ENCODE measurements at places on chromosomes 1 and 21. TPM values are rescaled to one million over a fixed set of nuclear protein-coding genes. Genes with fewer than 3 reads are reported as not detected.
A peak's percentile ranks its signal among the peaks of the same experiment; 100 is the strongest.

Gene HSD11B1
- 4.3 TPM for total RNA-seq

Gene SLAMF8
- 0.05 TPM for total RNA-seq

DNA sequence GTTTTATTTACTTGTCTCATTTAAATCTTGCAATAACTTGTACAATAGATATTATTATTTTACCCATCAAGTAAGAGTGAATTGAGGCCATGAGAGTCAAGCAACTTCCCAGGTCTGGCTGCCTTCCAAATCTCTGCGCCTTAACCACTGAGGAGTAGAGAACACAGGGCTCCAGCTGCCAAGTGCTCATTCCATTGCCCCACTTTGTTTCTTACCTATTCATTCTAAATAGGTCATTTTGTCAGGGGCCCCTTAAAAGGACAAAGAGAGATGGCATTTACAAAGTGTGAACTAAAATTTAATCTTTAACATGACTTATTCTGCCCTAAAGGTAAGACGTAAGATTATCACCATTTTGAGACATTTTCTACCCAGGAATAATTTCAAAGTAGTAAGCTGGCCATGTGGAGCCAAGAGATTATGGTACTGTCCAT, 3.5 kb downstream of the PPP1R15B start:
- peak; percentile 83 for DNase-seq

DNA sequence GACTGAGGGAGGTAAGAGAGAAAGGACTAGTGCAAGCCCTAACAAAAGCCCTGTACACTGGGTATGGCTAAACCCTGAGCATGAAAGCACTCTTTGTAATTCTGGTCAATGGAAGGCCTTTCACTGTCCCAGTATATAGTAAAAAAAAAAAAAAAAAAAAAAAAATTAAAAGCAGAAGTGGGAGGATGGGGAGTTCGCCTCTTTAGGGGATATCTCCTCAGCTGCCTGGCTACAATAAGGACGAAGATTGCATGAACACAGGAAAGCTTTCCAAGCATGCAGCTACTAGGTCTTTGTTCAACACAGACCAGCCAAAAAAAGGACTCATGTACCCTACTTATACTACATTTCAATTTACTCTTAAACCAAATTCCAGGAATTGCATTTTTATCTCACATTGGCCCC, 59.1 kb downstream of the EIF4G3 start:
- DNase-seq, result no peak

DNA sequence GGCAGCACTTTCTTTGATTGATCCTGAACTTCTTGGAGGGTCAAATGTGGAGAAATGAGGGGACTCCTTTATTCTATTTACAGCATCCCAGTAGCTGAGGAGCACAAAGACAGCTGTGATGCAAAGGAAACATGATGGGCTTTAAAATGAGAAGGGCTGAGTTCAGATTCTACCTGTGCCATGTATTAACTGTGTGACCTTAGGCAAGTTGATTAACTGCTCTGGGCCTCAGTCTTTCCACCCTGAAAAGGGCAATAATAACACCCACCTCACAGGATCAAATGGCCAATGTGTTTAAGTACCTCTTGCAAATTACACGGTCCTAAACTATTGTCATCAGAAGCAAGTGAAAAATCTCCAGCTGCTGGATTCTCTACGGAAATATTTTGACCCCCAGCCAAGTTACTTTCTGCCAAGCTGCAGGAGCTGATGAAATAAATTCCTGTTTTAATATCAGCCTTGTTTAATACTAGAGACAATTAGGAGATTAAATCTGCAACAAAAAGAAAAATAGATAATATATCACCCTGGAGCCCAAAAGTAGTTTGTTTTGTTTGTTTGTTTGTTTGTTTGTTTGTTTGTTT, 15.7 kb downstream of the TMEM81 start:
- no peak for DNase-seq

- no peak for DNase-seq
These were observed 301.8 kb downstream of the BRINP2 start for GRCh38 chr1:177472567-177472966.

DNA sequence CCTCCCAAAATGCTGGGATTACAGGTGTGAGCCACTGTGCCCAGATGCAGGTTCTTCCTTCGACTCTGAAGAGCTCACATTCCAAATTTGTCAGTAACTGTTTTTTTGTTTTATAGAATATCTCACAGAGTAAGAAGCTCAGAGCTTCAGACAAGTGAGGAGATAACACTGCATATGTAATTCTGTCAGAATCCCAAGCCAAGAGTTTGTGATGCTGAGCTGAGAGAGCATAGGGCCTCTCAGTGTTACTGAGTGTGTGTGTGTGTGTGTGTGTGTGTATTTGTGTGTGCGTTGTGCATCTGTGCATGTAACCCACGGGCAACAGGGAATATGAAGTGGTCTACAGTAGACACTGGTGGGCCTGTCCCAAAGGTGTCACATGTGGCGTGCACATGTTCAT, 15.2 kb upstream of the TNR start:
- DNase-seq, result no peak

- DNase-seq, result peak; percentile 67
These were observed 6.4 kb downstream of the PTGFR start for GRCh38 chr1:78497201-78497600.

- no peak for DNase-seq
These were observed 195.2 kb downstream of the S1PR1 start for GRCh38 chr1:101431956-101432510.

- DNase-seq, result peak; percentile 47
These were observed 25.0 kb upstream of the LAPTM5 start for GRCh38 chr1:30782361-30783255.

GRCh38 chr1:11768821-11769220, 6.8 kb downstream of the C1orf167 start:
- DNase-seq, result no peak

DNA sequence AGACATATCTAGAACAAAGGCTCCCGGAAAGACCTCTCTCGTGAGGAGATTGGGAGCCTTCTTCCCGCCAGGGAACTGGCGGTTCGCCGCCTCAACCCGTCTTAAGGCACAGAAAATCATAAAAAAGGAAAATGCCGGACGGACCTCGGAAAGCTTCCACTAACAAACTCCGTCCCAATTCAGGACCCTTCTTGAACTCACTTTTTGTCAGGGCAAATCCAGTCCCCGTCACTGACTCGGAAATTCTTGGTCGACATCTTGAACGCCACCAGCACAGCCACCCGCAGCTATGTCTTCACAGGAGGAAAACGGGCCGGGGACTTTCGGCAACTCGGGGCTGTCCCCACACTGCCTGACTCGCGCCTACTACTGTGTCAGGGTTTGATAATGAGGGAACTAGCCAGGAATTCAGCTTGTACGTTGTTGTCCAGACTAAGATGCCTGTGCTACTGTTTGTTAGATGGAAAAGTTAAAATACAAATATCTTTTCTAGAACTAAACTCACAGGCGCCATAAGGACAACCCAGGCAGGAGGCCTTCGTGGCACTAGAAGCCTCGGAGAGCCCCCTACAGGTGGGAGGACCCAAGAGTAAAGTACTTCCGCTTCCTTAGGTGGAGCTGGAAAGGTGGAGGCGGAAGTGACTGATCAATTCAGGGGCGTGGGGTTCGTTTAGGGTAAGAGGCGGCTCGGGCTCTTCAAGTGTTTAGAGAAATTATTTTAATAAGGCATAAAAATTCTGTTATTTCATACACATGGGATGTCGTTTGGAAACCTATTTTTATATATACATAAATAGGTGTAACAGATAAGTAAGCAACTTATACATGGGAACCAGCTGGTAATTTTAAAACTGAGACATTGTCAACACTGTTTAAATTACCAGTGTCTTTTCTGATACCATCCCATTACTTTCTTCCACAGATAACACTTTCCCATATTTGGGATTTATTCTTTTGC, at the start of gene ZRANB2:
Gene ZRANB2 (minus strand): TSS at position 297 of the 958 bp plus-strand sequence. CDS start 40 bp downstream, at position 257.
- DNase-seq, result peak; percentile 97

DNA sequence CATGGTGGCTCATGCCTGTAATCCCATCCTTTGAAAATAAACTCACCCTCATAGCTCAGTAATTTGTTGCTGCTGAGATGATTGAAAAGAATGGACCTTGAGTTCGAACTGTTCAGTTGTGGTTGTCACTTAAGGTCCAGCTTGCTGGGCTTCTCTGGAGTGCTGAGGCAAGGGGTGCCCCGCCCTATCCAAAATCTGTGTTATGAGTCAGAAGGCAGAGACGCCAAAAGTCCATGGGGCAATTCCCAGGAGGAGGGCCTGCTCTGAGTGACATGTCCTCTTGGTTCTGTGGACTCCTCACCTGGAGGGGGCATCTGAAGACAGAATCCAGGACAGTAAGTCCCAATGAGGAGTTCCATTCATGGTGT, 64.8 kb downstream of the MYOM3 start:
- DNase-seq, result peak; percentile 86

DNA sequence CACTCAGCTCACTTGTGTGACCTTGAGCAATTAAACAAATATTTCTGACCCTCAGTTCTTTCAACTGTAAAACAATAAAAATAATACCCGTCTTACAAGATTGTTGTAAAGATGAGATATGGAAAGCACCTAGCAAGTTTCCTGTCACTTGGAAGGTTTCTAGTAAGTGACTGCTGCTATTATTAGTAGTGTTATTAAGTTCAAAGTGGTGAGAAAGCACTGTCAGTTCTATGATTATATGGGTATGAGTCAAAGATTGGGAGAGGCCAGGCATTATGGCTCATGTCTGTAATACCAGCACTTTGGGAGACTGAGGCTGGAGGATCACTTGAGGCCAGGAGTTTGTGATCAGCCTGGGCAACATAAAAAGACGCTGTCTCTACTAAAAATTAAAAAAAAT, 145.4 kb downstream of the C1orf21 start:
- no peak for DNase-seq

DNA sequence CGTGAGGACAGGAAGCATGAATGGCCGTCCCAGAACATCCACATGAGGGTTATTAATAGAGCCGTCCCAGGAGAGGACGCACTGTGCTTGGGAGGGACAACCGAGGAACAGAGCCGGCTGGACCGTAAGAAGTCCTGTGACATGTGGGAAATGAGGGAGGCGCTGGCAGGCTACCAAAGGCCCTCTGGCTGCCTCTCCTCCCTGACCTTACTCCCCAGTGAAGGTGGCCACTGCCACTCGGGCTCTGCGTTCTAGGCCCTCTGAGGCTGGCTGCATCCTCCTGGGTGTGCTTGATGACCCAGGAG, 15.5 kb upstream of the NPPB start:
- DNase-seq, result no peak

DNA sequence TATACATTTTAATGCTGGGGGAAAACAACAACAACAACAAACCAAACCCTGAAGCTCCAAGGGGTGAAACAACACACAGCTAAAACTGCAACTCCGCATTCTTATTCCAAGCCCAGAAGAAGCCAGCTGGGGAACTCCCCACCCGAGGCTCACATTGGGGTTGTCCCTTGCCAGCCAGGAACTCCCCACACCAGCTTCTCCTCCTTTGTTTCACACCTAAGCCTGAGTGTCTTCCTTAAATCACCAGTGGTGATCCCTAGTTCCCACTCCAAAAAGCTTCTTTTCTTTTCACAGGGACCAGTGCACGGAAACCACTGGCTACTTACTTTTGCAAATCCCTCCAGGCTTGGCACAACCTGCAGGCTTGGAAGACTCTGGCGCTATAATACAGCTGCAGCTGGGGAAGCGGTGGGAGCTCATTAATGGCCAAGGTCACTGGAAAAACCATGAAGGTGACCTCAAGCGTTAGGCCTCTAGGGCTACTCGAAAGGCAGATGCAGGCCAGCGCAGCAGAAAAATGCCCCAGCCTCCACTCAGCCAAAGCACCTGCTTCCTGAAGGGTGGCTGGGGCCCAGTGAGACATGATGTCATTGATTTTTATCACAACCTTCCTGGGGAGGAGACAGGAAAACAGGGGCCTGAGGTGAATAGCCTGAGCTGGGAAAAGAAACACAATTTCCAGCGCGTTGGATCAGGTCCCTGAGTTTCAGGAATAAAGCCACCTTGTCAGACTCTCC, 40.1 kb downstream of the TLR5 start:
- DNase-seq, result peak; percentile 50

- no peak for DNase-seq
These were observed 44.4 kb downstream of the C1orf198 start for GRCh38 chr1:230823931-230824381.

GRCh38 chr1:210446479-210446878, 117.8 kb downstream of the HHAT start:
- DNase-seq, result no peak

- no peak for DNase-seq
These were observed 2.6 kb upstream of the RAB7B start for GRCh38 chr1:206005778-206006180.

DNA sequence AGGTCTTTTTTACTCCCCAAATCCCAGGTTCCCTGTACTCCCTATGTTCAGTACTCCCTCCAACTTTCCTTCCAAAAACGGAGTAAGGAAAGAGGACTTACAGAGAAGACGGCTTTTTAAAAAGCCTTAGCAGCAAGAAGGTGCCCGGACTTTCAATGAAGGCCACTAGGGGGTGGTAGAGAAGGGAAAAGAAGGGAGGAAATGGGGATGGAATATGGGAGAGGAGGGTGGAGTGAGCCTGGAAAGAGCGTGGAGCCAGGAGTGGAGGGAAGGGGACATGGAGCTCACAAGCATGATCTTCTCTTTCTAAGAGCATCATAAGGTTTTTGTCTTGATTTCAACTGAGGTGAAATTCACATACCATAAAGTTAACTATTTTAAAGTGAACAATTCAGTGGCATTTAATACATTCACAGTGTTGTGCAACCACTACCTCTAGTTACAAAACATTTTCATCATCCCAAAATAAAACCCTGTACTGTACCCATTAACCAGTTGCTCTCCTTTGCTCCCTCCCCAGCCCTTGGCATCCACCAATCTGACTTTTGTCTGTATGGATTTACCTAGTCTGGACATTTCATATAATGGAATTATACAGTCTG, 129.9 kb downstream of the ZNF281 start:
- DNase-seq, result peak; percentile 71

GRCh38 chr1:19861034-19861433, 21.2 kb upstream of the OTUD3 start:
- peak; percentile 85 for DNase-seq

DNA sequence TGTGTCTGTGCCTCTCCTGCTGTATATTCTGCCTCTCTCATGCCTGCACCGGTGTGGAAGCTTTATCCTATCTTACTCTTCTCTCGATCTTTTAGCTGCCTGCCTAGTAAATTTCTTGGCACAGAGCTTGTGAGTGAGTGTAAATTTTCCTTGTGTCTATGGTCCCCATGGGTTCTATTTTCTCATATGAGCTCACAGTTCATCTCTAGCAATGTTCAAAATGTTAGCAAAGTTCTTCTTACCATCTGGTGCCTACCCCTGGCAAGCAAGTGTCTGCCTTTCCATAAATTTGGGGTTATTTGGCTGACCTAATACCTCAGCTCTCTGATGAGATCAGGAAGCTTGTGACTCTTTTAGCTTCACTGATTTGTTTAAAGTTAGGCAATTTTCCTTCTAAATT, 572.1 kb upstream of the BRINP3 start:
- DNase-seq, result no peak
